HFF-Myc (cell line): ENCODE measurements at places on chromosomes 1 and 21.
A peak's percentile ranks its signal among the peaks of the same experiment; 100 is the strongest.

- DNase-seq = no peak
Measured at GRCh38 chr1:223482766-223483165, 89.6 kb downstream of the CCDC185 start.

DNA sequence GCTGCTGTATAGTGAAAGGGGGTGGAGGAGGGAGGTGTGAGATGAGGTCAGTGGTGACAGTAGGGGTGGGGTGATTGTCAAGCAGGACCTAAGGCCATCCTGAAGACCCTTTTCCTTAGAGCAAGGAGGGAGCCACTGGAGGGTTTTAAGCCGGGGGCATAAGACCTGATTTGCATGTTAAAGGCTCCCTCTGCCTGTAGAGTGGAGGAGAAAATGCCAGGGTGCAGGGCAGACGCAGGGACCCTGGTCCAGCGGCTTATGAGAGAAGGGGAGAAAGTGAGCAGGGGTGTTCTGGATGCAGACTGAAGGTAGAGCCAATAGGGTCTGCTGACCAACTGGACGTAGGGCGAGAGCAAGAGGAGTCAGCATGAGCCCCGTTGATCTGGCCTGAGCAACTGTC, 154.1 kb downstream of the TRABD2B start:
- DNase-seq = no peak

DNA sequence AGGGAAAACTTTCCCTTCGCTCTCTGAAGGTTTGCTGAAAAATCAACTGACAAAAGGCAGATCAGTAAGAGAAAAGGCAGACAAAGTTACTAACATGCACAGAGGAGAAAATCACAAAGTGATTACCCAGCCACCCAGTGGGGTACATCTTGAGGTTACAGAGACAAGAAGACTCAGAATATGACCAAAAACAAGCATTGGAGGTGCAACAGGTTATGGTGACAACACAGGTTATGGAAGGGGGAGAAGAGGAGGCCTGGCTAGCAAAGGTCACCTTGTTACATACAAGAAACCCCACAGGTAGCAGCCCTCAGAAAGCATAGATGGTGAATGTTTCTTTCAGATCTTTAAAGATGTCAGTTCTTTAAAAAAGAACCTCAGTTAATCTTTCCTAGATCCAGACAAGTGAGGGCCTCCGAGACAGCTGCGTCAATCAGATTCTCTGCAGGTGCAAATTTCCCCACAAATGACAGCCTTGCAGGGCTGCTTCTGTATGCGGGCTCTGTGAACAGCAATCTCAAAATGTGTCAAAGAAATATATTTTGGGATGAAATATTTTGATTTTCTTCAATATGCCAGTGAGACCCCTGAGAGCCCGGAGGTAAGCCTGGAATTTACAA, 207.6 kb upstream of the RAB4A start:
- no peak for DNase-seq

DNA sequence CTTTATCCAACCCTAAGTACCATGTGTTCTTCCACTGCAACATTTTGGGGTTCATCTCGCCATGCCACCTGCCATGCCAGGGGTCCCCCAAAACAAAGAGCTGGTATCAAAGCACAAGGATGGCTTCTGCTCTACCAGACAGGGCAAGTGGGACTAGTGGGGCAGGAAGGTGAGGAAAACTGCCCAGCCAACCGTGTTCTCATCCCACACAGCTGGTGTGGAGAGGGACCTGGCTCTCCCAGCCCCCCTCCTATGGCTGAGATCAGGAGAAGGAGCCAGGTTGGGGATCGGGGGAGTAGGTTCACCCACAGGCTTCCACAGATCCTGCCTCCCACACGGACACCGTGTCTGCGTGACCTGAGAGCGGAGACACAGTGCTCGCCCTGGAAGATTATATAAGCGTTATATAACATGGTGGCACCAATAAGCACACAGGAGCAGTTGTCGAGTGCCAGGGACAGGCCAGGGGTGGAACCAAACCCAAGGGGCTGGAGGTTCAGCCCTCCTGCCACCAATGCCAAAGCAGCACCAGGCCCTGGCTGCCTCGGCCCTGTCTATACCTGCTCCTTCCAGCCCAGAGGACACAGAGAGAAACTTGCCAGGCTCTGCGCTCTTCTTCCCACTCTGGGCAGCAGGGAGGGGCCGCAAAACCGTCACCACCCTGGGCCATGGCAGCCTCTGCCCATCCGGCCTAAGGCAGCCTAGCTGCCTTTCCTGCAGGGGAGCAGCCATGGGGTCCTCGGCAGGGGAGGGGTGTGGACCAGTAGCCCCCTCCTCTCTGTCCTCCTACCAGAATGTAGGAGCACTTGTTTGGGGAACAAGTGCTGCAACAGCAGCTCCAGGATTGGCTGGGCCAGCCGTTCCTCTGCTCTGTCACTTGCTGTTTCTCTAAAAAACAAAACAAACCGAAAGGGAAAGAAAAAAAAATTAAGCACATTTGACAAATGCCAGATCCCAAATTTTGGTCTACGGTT, 43.5 kb downstream of the CD34 start:
- DNase-seq = no peak

GRCh38 chr1:244212797-244213475, 161.9 kb downstream of the ZBTB18 start:
- DNase-seq = no peak

DNA sequence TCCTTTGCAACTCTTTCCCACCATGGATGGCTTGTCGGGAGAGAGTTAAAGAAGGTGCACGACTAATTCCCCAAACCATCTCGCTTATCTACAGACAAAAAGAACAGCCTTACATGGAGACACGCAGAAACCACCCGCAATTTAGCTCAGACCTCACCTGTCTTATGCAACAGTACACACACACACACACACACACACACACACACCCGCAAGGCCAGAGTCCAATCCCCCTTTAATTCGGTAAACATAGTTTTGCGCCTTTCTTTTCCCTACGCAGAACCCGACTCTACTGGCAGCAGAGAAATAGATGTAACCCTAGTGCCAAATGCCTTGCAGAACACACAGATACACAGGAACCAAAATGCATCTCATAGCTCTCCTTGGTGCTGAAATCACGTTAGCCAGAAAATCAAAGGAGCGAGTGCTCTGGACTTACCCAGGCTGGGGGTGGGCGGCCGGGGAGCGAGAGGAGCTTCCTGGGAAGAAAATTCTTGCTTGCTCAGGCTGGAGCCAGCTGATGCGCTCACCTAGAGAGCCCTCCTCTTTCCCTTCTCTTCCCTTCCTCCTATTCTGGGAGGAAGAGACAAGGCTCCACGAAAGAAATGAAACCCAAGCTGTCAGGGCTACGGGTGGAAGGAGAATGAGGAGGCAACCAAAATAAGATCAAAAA, 470 bp downstream of the TNR start:
- DNase-seq = peak; percentile 5

DNA sequence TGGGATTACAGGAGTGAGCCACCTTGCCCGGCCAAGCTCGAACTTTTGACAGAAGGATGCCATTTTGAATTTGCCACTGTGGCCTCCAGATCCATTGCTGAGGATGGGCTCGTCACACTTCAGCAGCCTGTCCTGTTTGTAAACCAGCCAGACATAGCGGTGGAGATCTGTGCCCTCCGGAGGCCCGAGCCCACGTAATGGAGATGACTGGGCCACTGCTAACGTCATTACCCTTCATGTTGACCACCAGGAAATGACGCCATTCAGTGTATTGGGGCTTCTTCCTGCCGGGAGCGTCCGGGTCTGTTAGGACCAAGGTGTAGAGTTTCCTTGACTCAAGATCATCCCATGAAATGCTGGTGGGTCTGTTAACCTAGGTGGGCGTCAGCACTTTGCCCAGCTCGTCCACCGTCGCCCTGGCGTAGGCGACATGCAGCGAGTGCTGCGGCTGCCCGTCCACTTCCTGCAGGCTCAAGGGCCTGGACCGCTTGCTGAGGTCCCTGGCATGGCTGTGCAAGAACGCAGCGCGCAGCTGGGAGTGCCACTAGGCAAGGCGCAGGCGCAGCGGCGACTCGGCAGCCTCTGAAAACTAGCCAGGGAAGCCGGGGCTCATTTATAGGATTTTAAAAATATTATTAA, 40.8 kb downstream of the PTPRC start:
- DNase-seq = no peak

DNA sequence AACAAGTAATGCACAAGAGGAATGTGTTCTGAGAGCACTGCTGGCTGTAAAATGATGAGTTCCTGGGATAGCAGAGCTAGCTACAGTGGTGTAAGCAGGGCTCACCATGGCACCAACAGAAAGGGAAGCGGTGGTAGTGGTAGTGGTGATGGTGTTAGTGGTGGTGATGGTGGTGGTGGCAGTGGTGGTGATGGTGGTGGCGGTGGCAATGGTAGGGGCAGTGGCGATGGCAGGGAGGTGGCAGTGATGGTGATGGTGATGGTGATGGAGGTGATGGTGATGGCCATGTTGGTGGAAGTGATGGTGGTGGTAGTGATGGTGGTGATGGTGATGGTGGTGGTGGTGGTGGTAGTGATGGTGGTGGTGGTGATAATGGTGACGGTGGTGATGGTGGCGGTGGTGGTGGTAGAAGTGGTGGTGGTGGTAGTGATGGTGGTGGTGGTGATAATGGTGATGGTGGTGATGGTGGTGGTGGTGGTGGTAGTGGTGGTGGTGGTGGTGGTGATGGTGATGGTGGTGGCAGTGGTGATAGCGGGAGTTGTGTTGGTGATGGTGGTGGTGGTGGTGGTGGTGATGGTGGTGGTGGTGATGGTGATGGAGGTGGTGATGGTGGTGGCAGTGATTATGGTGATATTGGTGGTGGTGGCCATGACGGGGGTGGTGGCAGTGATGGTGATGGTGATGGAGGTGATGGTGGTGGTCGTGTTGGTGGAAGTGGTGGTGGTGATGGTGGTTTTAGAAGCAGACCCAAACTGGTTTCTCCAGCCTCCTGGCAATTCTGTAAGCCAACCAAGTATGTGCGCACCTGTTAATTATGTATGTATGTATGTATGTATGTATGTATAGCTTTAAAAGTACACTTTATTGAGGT, 254.1 kb downstream of the TRABD2B start:
- no peak for DNase-seq

DNA sequence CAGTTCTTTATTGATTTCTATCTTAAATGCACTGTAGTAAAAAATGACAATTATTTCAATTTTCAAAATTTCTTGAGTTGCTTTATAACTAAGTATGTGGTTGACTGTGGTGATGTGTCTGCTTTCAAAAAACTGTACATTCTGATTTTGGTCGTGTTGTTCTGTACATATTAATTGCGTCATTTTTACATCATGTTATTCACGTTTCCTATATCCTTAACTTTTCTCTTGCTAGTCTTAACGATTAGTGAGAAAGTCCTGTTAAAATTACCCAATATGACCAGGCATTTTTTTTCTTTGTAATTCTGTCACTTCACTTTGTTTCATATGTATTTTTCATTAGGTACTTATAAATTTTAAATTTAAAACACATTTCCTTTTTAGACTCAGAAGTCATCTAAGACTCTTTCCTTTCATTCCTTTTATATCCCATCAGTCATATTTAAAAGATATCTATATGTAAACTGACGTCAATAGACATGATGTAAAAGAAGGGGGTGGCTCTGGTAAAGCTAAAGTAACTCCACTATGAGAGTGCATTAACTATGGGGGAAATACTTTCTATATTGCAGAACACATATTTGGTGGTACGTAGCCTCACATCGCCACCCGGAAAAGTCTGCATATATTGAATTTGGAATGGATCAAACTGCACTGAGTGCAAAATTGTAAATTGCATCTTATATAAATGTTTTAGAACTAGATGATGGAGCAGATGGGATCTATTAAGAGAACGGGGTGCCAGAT, 1.1 kb upstream of the COA6 start:
- DNase-seq = no peak

DNA sequence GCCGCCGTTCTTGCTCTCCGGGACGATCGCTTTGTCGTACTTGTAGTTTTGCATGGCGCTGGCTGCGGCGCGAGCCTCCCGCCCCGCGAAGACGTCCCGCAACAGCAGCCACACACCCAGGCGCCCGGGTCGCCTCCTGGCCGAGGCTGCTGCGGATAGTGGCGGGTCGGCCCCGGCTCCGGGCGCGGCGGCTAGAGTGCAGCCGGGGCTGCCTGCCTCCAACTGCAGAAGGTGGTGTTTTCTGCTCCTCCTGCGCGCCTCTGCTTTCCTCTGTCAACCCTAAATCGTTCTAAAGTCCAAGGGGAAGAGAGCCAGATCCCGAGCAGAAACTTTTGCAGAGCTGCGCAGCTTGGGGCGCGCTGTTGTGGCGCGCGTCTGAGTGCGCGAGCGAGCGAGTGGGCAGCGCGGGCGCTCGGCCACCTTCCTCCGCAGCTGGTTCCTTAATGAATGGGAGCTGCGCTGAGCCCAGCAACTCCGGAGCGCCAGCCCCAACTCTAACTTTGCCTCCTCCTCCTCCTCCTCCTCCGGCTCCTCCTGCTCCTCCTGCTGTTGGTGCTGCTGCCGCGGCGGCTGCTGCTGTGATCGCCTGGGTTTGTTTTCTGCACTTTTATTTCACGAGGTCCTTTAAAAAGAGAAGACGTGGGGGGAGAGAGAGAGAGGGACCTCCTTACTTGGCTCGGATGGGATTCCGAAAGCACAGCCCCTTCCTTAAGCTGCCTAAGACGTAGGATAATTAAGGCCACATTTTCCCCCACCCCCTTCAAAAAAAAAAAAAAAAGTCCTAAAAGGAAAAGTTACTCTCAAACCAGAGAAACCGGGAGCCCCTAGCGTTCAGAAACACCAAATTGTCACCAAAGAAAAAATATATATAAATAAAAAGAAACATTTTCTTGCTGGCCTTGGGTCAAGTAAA, at the start of gene PLPP3:
Gene PLPP3, minus strand, starts transcription at position 601 of the 913 bp plus-strand sequence. Its CDS starts 547 bp downstream, at position 54.
- DNase-seq = peak; percentile 70

DNA sequence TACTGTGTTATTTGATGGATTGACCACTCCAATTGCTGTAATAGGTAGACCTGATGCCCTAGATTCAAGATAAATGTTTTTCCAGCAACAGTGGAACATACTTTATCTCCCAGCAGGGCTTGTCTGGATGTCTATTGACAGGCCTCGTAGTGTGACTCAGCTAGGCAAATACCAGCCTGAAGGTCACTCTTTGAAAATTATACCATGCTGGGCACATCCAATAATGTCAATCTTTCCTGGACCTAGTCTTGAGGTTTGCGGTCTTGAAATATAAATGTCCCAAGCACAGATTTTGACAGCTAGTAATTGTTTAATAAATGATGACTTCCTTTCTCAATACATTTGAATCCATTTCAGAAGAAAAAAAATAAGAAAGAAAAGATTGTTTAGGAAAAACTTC, 1138.0 kb upstream of the TMPRSS15 start:
- no peak for DNase-seq

GRCh38 chr1:232586679-232587078, 43.3 kb downstream of the SIPA1L2 start:
- no peak for DNase-seq

DNA sequence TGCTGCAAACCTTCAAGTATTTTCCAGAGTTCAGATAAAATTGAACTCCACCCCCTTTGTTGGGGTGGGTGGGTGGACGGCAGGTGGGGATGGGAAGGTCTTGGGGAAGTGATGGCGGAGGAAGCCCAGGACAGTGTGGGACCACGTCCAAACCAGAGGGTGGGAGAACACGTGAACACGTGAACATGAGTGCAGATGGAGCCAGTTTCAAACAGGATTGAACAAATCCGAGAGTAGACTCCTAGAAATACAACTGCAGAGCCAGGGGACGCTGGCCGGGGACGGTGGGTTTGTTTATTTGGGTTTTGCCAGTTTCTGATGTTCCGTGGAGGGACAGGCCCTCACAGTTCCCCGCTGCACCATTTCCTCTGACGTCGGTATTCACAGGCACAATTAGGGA, 2.9 kb downstream of the KRTAP10-2 start:
- no peak for DNase-seq

GRCh38 chr1:25695771-25696311, 79.2 kb downstream of the MAN1C1 start:
- DNase-seq = no peak
